Activated T-helper 1 cell treated with anti-CD3 and anti-CD28 coated beads, Interleukin-12 subunit alpha, Interleukin-12 subunit beta, Interleukin-2, Interleukin-4 antibody, amounts not matched to agents 30 ng/mL and 10 ng/mL and 1 ng/mL, durations not matched to agents 14 hours and 24 hours and 36 hours (primary cell): ENCODE measurements at places on chromosomes 12 and 14. TPM values are rescaled to one million over a fixed set of nuclear protein-coding genes. Genes with fewer than 3 reads are reported as not detected.

C12orf56 gene
- total RNA-seq = 0.15 TPM in 1 of 2 replicates, not detected in the other

- no peak for DNase-seq
These were observed 19.3 kb downstream of the BRF1 start for GRCh38 chr14:105281371-105282097.

SMAGP gene
- 0.16 TPM in 1 of 2 replicates, not detected in the other for total RNA-seq

GRCh38 chr12:49230805-49231194, 34.1 kb upstream of the TUBA1C start:
- DNase-seq = no peak

DNA sequence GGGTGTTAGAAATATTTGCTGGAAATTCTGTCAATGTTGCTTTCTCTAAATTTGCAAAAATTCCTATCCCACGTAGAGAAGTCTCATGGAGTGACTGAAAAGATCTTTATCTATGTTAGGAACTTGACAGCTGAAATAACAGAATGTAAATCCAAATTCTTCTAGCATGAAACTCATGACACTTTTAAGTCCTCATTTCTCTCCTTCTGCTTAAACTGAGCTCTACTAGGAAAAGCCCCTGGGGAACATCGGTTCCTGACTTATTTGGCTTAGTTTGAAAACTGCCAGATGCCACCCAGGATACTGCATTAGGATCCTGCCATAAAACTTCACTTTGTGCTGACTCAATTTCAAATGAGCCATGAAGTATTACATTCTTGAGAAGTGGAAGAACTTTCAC, 426.0 kb downstream of the GALC start:
- no peak for DNase-seq

GRCh38 chr12:41940571-41940970, 204.1 kb downstream of the GXYLT1 start:
- DNase-seq = no peak

MIPOL1 gene
- not detected in 2 replicates for total RNA-seq

GRCh38 chr14:101083564-101084435, 180.3 kb upstream of the RTL1 start:
- DNase-seq = no peak

GRCh38 chr14:30210630-30211029, 283.0 kb upstream of the PRKD1 start:
- no peak for DNase-seq

DNA sequence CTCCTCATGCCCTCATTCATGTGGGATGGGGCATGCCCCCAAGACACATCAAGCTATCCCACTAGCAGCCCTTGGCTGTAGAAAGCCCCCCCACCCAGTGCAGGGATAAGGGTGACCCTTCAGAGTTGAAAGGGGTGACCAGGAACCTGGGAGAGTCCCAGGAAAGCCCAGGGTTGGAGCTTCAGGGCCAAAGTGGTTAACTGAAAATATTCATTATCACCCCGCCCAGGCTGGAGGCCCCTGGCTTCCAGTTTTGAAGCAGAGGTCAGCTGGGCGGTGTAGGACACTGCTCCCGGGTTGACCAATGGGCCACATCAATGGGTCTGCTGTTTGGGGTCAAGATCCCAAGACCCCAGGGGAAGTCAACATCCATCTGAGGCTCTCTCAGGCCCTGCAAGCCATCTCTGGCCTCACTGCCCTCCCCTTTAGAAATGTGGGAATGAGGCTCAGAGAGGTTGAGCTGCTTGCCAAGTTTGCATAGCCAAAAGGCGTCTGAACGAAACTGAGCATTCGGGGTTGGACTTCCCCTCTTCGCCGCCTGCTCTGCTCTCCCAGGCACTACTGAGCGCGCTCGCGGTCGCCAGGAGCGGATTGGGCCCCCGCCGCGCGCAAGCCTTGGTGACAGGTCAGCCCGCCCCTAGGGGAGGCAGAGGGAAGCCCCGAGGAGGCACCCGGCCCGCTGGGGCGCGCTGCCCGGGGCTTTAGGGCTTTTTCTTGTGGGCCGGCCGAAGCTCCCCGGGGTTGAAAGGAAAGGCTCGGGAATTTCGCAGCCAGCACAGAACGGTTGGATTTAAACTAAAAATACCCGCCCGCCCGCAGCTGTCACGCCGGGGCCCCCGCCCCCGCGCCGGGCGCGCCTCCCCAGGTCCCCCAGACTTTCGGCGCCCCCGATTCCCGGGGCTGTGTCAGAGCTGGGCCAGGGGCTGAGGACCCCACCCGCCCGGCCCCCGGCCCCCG, 576 bp downstream of the SYNE3 start:
- peak; percentile 86 for DNase-seq

BDKRB2 gene
- not detected in 2 replicates for total RNA-seq

- no peak for DNase-seq
These were observed 556.4 kb downstream of the SLC6A15 start for GRCh38 chr12:84356224-84356623.

DNA sequence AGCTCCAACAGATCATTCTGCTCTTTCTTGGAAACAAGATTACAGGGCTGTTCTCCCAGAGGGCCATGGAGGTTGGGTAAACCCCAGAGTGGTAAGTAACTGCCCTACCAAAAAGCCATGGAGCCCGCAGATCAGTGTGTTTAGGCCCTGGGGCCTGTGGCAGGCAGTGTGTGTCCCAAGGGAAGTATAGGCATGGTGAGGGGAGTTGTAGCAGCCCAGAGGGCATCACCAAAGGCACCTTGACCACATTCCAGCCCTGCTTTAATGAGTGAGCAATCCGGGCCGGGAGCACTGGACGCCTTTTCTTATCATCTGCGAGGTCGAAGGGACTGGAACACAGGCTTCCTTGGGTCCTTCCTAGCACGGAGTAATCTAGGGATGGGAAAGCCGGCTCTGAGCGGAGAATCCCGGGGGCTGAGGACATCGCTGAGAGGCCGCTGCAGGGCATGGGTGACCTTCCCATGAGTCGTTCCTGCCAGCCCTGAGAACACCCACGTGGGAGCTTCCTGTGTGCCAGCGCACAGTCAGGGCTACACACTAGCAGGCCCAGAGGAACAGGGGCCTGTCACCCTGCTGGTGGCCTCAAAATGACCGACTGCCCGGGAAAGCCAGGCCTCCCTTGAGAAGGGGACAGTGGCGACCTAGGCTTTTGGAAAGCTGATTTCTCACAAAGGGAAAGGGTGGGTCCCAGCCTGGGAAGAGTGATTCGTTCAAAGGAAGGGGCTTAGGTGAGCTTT, 91.3 kb downstream of the NINJ2 start:
- DNase-seq = no peak

- peak; percentile 89 for DNase-seq
These were observed at the start of gene ITPR2 for GRCh38 chr12:26832822-26833742. ITPR2 (minus strand) TSS chr12:26833194; CDS start chr12:26832781, 413 bp downstream.

- no peak for DNase-seq
These were observed 189.7 kb upstream of the CDKN3 start for GRCh38 chr14:54207075-54207474.

GRIP1 gene
- total RNA-seq = 0.64 TPM in 1 of 2 replicates, not detected in the other

CLEC4D gene
- total RNA-seq = not detected in 2 replicates

GRCh38 chr12:119036878-119037825, 55.8 kb downstream of the SRRM4 start:
- no peak for DNase-seq

GRCh38 chr12:106234449-106234848, 13.4 kb downstream of the CKAP4 start:
- DNase-seq = no peak

DNA sequence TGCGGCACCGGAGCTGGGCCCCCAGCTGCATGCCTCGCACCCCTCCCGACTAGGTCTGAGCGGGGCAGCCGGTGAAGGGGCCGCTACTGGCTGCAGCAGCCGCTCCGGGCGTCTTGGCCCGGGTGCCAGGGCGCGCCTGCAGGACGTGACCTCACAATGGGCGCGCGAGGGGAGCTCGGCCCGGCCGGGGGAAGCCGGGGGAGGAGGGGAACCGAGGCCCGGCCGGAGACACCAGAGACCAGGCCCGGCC, 353 bp downstream of the BAG5 start:
- no peak for DNase-seq

- DNase-seq = no peak
These were observed 1.7 kb upstream of the SPATS2 start for GRCh38 chr12:49365542-49365941.

GRCh38 chr14:53110096-53110495, 43.0 kb downstream of the DDHD1 start:
- no peak for DNase-seq

DNA sequence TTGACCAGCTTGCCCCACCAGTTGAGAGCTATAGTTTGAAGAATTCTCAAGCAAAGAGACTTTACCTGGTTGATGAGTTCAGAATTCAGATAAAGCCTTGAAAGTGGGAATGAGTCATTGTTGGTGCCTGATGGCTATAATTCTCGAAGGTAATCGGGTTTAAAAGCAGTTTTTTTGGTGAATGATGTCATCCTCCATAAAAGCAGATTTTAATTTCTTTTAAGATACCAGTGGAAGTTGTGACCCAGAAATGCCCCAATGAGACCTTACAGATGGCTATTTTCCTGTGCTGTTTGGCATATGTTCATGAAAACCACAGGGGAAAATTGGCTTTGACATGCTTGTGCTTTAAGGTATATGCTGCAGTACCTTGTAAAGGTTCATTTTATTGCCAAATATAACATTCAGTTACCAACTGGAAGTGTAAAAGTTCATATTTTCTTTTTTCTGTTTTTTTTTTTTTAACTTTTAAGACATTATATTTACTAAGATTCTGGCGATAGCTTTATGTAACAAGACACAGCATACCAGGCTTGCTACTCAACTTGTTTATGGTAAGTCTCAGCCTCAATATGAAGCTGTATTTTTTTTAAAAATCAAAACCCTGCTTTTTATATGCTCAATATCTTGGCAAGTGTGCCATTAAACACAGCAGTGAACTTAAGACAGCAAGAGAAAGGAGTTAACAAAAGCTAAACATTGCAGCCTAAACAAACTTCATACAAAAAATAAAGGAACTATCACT, 119.3 kb downstream of the LMNTD1 start:
- no peak for DNase-seq

- no peak for DNase-seq
These were observed 6.7 kb upstream of the BTBD6 start for GRCh38 chr14:105241641-105242040.

DNA sequence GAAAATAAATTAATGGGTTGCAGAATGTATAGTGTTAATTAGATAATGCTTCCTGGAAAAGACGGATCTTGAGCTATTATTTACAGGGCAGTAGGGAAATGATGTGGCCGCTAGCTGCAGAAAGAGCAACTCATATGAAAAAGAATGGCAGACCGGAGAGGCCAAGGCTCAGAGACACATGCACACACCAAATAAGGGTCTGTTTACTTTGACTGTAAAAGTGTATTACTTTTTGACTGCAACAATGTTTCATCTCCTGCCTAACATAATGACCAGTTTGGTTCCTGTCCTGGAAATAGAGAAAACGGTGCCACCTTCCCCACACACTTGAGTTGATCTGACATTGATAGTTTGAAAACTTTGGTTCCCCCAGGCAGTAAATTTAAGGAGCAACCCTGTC, 290.9 kb downstream of the CACNA1C start:
- DNase-seq = no peak

MYH6 gene
- total RNA-seq = 0.52 and 0.59 TPM in 2 replicates

DNA sequence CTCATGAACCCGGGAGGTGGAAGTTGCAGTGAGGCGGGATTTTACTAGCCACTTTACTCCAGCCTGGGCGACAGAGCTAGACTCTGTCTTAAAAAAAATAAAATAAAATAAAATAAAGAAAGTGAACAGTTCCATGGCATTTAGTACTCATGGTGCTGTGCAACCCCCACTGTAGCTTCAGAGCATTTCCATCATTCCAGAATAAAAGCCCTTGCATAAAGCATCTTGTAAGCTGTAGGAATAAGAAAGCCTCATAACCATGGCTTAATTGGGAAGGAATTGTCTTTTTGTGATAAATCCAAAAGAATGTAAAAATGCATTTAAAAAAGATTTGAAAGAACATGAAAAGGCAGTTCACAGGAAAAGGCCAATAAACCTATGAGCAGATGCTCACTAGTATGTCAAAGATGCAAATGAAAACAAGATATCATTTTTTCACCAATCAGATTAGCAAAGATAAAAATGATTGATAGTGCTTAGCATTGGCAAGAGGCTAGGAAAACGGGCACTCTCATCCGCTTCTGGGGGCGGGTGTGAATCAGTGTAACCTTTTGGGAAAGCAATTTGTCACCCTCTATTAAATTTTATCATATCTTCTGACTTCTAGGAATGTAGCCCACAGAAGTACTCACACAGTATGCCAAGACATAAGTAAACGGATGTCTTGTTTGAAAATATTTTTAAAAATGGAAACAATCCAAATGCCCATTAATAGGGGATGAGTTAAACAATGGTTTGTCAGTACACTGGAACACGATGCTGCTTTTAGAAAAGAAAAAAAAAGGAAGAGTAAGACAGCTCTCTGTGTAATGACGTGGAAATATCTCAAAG, 46.6 kb downstream of the CFAP251 start:
- no peak for DNase-seq
